ENCODE measurements at places on chromosomes 11 and 22.

GRCh38 chr11:11022125-11022730 lies 164.4 kb upstream of the ZBED5 start:
- no peak for DNase-seq

GRCh38 chr11:6357222-6357621 lies 33.1 kb upstream of the SMPD1 start:
- no peak for DNase-seq

DNA sequence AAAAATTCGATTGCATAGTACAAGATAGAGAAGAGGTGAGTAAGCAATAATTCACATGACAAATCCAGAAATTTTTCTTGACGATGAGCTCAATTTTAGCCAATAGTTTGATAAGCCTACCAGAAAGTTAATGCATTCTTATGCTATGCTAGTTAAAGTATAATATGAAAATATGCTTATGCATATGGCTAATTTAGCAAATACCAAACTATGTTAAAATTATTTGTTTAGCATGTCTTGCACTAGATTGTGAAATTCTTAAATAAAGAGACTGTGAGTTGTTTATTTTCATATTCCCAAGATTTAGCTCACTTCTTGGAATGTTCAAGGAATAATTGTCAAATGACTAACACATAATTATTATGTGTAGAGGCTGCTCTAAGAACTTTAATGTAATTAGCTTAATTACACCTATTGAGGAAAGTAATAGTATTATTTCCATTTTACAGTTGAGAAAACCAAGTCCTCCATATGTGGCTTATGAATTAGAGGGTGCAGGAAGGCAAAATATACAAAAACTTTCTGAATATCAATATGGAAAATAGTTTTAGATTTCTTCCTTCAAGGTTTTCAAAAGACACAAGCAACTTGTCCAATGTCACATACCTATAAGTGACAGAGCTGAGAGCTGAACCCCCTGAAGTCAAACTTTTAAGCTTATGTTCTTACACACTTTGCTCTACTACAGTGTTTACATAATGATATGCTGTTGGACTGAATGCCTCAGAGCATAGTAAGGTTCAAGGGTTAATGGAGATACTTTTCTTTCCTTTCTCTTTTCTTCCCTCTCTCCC lies 45.9 kb upstream of the ARHGAP20 start:
- DNase-seq: no peak

DNA sequence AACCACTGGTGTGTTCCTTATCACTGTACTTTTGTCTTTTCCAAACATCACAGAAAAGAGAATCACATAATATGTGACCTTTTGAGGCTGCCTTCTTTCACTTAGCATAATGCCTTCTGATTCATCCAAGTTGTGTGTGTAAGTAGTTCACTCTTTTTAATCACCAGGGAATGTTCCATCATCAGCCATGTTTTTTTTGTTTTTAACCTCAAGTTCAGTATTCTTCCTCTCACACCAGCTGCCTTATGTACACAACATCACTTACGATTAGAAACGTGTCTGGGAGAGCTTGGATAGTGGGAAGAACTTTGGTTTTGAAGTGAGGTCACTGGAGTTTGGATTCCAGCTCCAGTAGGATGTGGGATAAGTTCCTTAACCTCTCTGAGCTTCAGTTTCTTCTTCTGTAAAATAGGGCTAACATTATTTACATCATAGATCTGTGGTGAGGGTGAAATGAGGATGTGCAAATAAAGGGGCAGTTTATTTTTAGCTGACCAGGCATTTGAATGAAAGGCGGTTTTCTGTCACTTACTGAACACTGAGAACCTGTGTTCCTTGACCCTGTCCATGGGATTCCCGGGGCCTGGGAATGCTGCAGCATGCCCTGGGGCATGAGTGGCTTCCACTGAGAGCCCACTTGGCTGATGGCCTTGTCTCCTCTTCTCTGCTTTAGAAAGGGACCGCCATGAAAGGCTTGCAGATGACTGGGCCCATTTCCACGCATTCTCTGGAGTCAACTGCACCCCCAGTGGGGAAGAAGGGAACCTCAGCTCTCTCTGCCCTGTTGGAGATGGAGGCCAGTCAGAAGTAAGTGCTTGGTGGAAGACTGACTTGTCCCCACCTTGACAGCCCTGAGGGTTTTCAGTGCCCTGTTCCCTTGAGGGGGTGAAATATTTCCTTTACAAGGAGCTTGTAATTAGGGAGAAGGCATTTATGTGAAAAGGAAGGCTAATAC lies 92.6 kb downstream of the DEPDC5 start:
- DNase-seq: no peak

- DNase-seq: no peak
These were observed 8.5 kb upstream of the DMC1 start for GRCh38 chr22:38578505-38578904.

GRCh38 chr11:95588821-95589220 lies 200.8 kb downstream of the FAM76B start:
- DNase-seq: no peak

DNA sequence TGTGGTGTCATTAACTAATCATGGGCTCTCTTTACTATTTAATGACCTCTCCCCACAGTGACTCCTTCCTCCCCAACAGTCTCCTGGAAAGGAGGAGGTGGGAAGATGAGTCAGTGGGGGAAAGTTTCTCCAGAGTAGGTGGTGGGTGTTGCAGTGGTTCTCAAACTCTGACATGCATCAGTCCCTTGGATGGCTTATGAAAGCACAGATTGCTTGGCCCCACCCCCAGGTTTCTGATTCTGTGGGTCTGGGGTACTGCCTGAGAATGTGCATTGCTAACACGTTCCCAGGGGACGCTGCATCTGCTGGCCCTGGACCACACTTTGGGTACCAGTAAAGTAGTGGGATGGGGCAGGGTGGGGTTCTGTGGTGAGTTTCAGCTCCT lies 9.8 kb downstream of the CD82 start:
- DNase-seq: no peak

- DNase-seq: no peak
These were observed 2.5 kb downstream of the KCNJ4 start for GRCh38 chr22:38452373-38453065.

- DNase-seq: no peak
These were observed 7.8 kb upstream of the NOX4 start for GRCh38 chr11:89498845-89499448.

DNA sequence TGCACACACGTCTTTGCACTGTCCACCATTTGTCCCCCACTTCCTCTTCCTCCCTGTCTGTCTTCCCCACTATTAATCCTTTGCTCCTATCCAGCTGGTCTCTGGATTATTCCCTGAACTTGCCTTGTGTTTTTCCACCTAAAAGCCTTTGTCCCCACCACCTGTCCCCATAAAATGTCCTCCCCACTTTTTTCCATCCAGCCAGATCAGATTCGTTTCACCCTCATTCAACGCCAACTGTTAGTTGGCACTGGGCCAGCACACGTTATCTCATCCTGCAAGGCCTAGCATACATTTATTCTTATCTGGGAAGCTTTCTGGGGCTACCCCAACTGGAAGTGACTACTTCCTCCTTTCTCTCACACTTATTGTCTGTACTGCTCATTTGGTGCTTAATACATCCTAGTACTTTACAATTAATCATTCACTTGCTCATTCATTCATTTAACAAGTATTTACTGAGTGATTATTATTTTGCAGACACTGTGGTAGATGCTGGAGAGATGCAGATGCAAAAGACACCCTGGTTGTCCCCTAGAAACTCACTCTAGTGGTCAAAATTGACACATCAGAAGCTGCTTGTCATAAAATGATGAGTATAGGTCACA lies 96.2 kb downstream of the RASSF10 start:
- DNase-seq: no peak

- DNase-seq: no peak
These were observed 12.5 kb downstream of the PRR5L start for GRCh38 chr11:36308577-36308976.

GRCh38 chr11:16861862-16862261 lies 123.4 kb downstream of the C11orf58 start:
- no peak for DNase-seq

- no peak for DNase-seq
These were observed 88.9 kb upstream of the CLNS1A start for GRCh38 chr11:77726524-77726923.

GRCh38 chr22:46414704-46415103 lies 79.2 kb downstream of the TRMU start:
- no peak for DNase-seq
